ENCODE measurements at places on chromosomes 5 and 9.

- DNase-seq, result no peak
Observed at GRCh38 chr5:80668016-80668969, 13.5 kb upstream of the DHFR start.

DNA sequence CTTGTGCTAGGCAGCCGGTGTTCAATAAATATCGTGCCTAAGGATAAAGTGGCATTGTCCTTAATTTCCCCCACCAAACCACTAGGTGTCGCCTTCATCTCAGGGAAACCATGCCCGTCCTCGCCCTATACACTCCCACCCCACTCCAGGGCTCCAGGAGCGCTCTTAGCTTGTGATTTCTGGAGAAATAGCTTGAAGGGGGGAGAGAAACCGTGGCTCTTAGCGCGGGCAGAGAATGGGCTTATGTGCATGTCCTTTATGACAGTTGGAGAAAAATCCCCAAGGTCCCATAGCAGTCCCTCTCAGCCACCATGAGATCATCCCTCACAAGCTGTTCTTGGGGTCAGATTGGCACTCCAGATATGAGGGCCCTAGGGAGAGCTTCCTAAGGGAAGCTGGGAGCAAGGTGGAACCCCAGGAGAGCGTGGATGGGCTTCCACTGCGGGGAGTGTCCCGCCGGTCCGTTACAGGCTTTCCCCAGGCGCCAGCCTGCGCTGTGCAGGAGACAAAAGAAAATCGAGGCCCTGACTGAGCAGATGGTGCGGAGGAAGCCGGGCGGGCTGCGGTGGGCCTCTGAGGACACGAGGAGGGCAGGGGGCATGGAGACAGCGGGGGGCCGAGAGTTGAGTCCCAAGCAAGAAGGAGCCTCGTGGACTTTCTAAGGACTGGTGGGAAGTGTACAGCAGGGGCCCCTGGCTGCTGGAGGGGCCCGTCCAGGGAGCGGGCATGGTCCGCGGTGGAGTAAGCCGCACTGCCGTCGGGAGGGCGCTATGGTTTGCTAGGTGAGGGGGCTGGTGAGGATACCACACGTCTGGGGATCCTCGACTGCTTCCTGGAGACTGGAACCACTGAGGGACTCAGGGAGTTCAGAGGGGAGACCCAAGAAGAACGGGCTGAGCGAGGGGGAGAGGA is 750 bp upstream of the NPR2 start:
- DNase-seq, result peak; percentile 42

DNA sequence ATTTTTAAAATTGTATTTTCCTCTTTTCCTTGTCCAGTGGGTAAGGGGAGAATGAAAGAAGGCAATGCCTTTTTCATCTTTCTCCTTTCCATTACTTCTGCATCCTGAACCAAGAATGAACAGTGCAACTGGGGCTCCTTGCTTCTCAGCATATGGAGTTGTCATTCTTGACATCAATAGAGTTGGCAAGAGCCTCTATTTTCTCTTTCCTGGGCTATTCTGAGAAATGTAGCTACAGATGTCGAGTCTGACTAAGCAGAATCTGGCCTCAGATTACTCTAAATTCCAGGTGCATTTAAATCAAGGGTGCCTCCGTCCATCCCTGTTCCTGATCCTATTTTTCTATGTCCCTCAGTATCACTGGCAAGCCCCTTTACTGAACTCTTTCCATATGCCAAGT is 244.8 kb downstream of the GLIS3 start:
- DNase-seq, result no peak

DNA sequence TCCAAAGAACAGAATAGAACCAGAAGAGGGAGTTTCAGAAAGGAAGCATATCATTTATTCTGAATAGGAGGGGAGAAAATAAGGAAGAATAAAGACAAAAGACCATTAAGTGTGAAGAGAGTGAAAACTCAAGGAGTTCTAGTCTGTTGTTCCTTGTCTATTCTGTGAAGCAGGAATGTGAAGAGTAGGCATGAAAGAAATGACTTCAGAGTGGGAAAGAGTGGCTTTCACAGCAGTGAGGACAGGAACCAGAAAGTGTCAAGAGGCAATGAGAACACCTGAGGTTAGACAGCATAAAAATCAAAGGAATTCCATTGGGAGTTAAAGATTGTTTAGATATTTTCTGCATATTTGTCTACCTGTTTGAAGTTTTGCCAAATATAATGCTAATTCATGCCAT is 768.8 kb upstream of the GRAMD2B start:
- DNase-seq, result no peak

DNA sequence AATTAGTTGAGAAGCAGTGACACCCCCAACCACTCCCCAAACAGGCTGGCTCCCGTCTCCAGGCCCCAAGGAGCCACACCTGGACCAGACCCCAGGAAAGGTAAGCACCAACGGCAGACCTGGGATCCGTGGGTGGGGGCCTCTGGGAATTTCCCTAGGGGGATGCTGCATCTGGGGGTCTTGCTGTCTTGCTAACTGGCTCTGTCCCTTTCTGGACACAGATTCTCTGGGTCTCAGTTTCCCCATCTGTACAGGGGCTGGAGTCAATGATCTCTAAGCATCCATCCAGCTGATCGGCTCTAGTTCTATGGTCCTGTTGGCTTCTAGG is 27.9 kb upstream of the IL17B start:
- no peak for DNase-seq

DNA sequence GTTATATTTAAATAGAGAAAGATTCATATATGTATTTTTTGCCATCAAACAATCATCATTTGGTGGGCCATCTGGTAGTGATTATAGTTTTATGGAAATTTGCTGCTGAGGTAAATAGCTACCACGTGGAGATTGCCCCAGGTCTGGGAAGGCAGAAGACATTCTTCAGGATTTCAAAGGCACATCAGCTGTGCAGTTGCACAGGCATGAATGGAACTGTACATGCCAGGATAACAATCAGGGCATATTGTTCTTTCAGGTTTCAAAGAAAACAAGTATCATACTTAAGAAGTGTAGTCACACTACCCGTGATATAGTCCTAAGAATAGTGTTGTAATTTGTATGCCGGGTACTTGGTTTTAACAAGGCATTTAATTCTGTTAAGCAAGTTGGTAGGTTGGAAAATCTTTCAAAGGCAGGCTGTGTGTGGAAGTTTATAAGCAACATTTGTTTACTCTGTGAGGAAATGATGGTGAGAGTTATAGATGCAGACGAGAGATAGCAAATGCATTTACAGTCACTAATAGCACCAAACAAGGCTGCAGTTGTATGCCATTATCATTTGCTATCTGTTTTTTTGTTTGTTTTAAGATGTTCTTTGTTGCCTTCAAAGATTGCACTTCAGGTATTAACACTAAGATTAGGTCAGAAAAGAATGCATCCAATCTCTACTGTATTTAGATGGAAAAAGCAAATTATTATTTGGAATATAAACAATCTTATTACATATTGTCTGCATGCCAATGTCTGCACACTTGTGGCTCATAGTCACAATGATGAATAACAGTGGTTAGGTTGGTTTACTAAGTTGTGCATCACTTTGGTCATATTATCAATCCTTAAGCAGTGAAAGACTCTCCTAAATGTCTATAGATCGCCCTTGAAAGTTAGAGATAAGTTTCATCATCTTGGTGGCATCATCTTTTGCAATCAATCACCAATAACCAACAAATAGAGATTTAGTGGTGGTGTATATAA is 55.3 kb downstream of the RPS23 start:
- DNase-seq, result no peak

- no peak for DNase-seq
Observed at GRCh38 chr5:146643776-146644175, 127.8 kb upstream of the GPR151 start.

- DNase-seq, result no peak
Observed at GRCh38 chr9:88874391-88874790, 116.9 kb upstream of the S1PR3 start.
